Heart left ventricle (tissue), 16 donors: ENCODE measurements at places on chromosomes 11 and 22. TPM values are rescaled to one million over a fixed set of nuclear protein-coding genes. Genes with fewer than 3 reads are reported as not detected.
A peak's percentile ranks its signal among the peaks of the same experiment; 100 is the strongest.

The MS4A3 gene
- total RNA-seq = not detected

The NXF1 gene
- total RNA-seq = 39.0 TPM

The MAJIN gene
- not detected for total RNA-seq

The LRRC32 gene
- 20.7 TPM for total RNA-seq

The CCDC87 gene
- 0.40 TPM for total RNA-seq

DNA sequence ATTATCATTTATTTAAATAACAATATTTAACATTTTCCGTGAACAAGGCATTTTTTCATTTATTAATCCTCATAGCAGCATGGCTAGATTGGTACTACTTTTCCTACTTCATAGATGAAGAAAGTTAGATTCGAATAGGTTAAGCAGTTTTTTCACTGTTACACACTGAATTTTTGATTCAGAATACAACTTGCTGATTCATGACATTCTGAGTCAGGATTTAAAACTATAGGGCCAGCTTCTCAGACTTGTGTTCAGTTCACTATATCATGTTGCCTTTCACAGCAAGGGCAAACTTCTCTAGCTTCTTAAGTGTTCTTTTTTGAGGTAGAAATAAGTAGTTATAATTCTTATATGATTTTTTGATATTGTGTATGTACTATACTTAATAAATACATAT lies 31.5 kb downstream of the CYP2R1 start:
- no peaks in the 10 kb centered on the region for H3K27me3 ChIP-seq
- no peaks in the 10 kb centered on the region for H3K36me3 ChIP-seq
- no peak overlapping the region for H3K27ac ChIP-seq
- no peak overlapping the region for H3K4me3 ChIP-seq
- no peaks in the 10 kb centered on the region for H3K4me1 ChIP-seq

DNA sequence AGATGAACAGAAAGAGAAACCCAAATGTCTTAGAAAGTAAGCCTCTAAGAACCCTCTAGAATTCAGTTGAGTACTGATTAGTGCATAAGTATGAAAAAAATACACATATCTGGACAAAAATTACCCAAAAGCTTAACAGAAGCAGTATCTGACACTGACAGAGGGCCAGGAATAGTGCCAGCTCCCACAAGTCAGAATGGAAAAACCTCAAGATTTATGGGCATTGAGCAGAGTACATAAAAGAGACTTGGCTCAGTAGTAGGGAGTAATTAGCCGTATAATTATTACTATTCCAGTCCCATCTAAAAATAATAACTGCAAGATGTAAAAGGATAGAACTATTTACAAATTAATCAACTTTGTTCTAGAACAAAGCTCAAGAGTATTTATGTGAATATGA lies 834.5 kb downstream of the FAM181B start:
- H3K27ac ChIP-seq = no peak overlapping the region
- no peaks in the 10 kb centered on the region for H3K27me3 ChIP-seq
- no peaks in the 10 kb centered on the region for H3K4me1 ChIP-seq
- DNase-seq = no peak

GRCh38 chr11:38538866-38539680 lies 1941.0 kb upstream of the RAG2 start:
- no peaks in the 10 kb centered on the region for H3K27me3 ChIP-seq
- no peak overlapping the region for H3K27ac ChIP-seq
- DNase-seq = no peak
- no peaks in the 10 kb centered on the region for H3K4me1 ChIP-seq
- H3K36me3 ChIP-seq = no peaks in the 10 kb centered on the region

DNA sequence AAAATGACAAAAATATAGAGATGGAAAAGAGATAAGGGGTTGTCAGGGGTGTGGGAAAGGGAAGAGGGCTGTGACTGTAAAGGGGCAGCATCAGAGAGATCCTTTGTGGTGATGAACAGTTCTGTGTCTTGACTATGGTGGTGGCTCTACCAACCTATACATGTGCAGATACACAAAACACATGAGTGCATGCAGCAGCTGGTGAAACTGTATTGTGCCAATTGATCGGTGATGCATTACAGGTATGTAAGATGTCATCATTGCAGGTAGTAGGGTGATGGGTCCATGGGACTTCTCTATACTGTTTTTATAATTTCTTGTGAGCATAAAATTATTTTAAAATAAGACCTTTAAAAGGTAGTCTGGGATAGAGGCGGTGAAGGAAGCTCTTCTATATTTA lies 24.1 kb upstream of the ZDHHC13 start:
- H3K4me3 ChIP-seq = no peak overlapping the region
- H3K27ac ChIP-seq = no peak overlapping the region
- H3K27me3 ChIP-seq = no peaks in the 10 kb centered on the region
- no peaks in the 10 kb centered on the region for H3K4me1 ChIP-seq
- no peak for DNase-seq
- no peaks in the 10 kb centered on the region for H3K36me3 ChIP-seq

GRCh38 chr11:26762089-26762488 lies 40.2 kb upstream of the SLC5A12 start:
- H3K27ac ChIP-seq = no peak overlapping the region
- no peak overlapping the region for H3K4me3 ChIP-seq
- no peaks in the 10 kb centered on the region for H3K4me1 ChIP-seq
- no peak for DNase-seq

GRCh38 chr11:75100314-75100713 lies 3.6 kb upstream of the OR2AT4 start:
- DNase-seq = no peak
- H3K4me1 ChIP-seq = no peaks in the 10 kb centered on the region
- H3K4me3 ChIP-seq = no peak overlapping the region

DNA sequence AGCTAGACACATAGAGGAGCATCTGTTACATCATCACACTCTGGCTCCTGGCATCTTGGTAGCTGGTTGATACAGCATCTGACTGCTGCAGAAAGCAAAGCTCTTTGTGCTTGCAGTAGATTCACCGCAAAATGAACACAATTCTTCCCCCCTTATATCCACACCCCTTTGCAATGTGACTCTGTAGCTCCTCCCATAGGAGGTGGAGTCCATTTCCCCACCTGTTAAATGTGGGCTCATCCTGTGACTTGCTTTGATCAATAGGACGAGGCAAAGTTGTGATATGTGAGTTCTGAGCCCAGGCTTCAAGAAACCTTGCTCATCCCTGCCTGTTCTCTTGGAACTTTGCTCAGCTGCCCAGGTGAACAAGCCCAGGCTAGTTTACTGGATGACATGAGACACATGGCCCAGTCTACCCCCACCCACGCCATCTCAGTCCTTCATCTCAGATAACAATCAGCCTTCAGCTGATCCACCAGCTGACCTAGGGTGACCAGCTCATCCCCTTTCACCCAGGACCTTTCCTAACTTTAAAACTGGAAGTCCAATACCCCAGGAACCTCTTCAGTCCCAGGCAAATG lies 272.2 kb downstream of the TENM4 start:
- H3K4me1 ChIP-seq = peaks cover 7% of the 10 kb centered on the region
- H3K4me3 ChIP-seq = no peak overlapping the region
- no peaks in the 10 kb centered on the region for H3K27me3 ChIP-seq
- no peaks in the 10 kb centered on the region for H3K36me3 ChIP-seq

DNA sequence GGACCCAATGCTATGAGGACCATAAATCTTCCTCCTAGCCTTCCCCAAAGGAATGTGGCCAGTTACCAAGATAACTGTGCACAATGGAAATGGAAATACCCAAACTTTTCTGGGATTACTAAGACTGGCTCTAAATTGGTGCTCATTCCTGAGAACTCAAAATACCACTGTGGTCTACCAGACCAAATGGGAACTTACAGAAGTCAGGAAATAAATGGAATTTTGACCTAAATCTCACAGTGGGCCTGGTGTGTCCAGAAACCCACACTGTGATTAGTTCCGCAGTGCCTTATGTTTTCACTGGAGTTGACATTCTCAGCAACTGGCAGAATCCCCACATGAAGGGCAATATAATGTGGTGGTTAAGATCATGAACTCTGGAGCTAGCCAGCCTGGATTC lies 99.4 kb upstream of the ZC3H12C start:
- H3K27me3 ChIP-seq = no peaks in the 10 kb centered on the region
- no peaks in the 10 kb centered on the region for H3K4me1 ChIP-seq
- no peak overlapping the region for H3K27ac ChIP-seq

- no peaks in the 10 kb centered on the region for H3K4me1 ChIP-seq
- H3K36me3 ChIP-seq = peaks cover 2% of the 10 kb centered on the region
- no peak for DNase-seq
- H3K4me3 ChIP-seq = no peak overlapping the region
Observed at GRCh38 chr11:33040862-33041453, 1.6 kb downstream of the TCP11L1 start.

- H3K27ac ChIP-seq = peak overlapping the region; percentile 75
- no peaks in the 10 kb centered on the region for H3K36me3 ChIP-seq
- H3K27me3 ChIP-seq = no peaks in the 10 kb centered on the region
- no peak for DNase-seq
Observed at GRCh38 chr22:37186228-37186996, 1.6 kb downstream of the C1QTNF6 start.
